Left lung (tissue), 14 donors: ENCODE measurements at places on chromosomes 5 and 9. TPM values are rescaled to one million over a fixed set of nuclear protein-coding genes. Genes with fewer than 3 reads are reported as not detected.

Gene FAM163B
- 0.61 TPM for polyA plus RNA-seq

GRCh38 chr9:15182730-15183129, 124.3 kb downstream of the TTC39B start:
- DNase-seq = no peak

DNA sequence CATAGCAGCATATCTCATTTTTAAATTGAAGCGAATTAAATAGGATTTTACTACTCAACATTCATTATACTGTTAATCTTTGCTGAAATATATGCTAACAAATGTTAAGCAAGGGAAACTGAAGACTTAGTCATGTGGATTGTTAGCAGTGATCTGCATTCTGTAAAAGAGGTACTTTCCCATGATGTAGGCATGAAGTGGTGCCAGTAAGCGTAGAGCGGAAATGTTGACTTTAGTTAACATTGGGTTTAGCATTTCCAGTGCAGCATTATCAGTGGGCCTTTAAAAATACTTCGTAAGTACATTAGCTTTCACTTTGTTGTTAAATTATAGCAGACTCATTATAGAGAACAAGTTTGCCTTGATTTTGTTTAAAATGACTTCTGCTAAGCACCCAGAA, 130.3 kb downstream of the CDC42SE2 start:
- no peak for DNase-seq

Gene TMOD1
- 1.6 TPM for polyA plus RNA-seq

DNA sequence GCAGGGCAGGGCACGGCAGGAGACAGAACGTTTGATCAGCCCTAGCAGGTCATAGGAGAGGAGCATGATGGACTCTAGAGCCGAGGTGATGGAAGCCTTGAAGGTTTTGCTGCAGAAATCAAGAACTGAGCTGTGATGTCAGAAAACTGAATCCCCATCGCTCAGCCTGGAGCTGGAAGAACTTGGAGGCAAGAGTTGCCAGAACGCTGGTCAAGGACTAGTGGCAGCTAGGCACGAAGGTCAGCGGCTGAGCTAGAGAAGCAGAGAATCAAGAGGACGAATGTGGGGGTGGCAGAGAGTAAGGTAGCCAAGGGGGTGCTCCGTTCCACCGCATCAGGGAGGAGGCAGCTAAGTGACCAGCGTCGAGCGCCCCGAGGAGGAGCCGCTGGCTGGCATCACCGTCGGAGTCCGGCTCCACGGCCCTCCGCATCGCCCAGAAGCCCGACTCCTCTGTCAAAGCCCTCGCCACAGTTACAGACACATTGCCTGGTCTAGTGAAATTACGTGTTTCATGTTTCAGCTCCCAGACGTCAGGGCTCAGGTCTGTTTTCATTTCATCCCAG, 1.2 kb upstream of the GALNT10 start:
- DNase-seq = no peak

- no peak for DNase-seq
Measured at GRCh38 chr9:84841931-84842330, 172.4 kb downstream of the NTRK2 start.

Gene PCDHB7
- 5.6 TPM for polyA plus RNA-seq

Gene MZB1
- polyA plus RNA-seq = 0.60 TPM

GRCh38 chr5:131749138-131749537, 47.7 kb downstream of the FNIP1 start:
- no peak for DNase-seq

DNA sequence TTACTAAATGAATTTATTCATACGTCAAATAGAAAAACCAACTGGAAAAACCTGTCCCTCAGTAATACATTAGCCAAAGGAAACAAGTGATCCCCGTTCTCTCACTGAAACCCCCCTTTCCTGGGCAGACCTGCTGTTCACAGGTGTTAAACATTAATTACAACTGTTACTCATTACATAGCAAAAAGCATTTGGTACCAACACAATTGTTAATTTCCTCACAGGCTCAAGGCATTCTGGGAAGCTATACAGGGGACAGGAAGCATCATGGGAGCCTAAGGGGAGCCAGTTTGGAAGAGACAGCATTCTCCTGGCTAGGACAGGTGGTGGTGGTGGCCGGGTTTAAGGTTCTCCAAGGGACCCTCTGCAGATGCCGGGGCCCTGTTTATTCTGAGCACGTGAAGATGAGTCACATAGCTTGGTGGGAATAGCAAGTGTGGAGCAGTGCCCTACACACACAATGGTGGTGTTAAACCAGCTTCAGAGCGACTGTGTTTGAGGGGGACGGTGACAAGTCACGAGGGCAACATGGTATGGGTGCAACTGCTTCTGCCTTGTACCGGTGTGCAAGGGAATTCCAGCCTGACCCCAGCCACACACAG, 62.6 kb upstream of the SLC25A51 start:
- no peak for DNase-seq

Gene TRPM3
- polyA plus RNA-seq = 2.1 TPM

DNA sequence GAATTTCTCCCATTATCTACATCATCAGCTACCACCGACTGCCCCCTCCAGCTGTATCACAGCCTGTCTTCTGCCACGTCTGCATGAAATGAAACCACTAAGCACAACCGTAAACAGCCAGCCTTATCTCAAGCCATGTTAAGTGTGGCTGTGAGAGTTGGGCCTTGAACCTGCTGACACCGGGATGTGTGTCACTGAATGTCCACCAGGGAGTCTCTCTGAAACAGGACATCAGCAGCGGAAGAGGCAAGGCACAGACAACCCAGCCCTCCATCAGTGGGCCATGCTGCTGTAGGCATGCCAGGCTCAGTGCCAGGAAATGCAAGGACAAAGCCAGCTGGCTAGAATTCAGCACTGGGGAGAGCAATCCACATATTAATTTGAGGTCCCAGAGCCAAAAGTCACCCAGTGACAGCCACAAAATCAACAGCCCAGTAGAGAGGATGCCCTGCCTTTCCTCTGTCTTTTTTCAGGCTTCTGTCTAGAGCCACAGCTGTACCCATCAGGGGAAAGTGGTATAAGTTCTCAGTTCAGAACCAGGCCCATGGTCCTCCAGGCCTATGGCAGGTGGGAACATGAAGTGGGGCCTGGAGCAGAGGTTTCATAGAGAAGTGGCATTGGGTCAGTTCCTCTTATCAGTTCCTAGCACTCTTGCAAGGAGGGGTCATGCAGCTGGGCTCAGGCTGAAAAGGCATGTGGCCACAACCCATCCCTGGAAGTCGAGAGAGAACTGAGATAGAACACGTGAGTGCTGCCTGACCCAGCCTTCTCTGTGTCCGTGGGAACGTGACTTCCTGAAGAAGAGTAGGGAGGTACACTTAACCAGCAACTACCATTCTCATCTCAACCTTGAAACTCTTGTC, 199.4 kb downstream of the ESM1 start:
- DNase-seq = peak; percentile 79

Gene GDA
- polyA plus RNA-seq = 0.17 TPM

- no peak for DNase-seq
Measured at GRCh38 chr5:145389047-145389446, 446.1 kb downstream of the PRELID2 start.

DNA sequence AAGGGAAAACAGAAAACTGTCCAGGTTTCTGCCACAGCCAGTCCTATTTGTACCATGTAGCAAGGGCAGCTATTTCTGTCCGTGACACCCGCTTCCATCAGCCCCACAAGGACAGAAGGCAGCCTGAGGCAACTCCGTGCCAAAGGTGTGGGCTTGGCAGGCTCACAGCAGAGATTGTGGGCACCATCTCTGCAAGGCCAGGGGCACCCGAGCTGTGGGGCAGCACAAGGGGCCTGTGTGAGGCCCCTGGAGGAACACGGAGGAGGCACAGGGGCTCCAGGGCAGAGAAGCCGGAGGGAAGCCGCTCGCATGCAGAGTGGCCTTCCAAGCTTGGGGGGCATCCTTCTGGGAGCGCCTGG, 43.5 kb downstream of the COL23A1 start:
- DNase-seq = no peak

DNA sequence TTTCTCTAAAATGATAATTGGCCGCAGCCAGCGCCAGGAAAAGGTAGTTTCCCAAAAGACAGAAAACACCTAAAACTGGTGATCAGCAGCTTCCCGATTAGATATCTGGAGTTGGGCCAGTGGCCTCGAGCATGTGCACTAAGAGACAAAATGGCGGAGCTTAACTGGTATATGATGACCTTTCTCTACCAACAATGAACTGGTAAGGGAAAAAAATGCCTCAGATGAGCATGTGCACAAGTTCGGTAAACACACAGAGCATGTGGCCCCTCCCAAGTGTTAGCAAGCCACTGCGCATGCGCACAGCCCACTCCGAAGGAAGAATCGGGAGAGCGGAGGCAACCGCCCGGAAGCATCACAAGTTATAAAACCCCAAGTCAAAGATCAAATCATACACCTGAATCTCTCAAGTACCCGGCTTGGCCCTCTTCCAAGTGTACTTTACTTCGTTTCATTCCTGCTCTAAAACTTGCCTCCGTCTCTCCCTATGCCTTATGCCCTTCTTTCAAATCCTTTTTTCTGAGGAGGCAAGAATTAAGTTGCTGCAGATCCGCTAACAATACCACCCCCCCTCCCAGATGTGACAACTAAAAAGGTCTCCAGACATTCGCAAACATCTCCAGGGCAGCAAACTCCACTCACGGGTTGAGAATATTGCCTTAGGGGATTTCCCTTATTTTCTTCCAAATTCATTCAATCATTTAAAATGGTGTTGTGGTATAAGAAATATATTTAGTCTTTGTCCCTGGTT, 15.0 kb upstream of the PTBP3 start:
- DNase-seq = peak; percentile 51

Gene IL3
- not detected for polyA plus RNA-seq

DNA sequence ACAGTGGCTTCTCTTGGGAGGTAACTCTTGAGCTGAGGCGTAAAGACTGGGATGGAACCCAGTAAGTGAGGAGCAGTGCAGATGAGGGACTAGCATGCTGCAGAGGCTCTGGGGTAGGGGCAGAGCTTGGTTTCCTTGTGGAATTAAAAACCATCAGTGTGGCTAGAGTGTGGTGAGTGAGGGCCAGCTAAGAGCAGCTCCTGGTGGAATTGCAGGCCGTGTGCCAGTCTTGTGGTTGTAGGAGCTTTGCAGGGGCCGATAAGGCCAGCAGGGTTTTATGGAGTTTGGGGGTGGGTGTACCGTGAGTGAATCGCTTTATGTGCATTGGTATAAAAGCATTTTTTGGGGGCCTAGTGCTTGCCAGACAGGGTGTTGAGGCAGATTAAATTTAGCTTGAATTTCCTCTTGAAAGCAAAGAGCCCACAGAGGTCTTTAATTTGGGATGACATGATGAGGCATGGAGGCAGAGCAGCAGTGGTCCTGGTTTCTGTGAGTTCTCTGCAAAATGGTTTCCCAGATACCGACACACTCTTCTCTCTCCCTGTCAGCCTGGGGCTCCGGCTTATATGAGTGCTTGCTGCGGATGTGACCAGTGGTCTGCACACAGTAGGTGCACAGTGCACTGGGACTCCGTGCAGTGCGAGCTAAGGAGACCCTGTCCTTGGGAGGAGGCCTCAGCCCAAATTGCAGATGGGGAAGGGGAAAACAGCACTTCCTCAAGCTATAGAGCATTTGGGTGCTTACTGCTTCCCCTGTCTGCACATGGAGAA, 176.4 kb upstream of the PITX1 start:
- DNase-seq = no peak

Gene SLU7
- polyA plus RNA-seq = 60.6 TPM

- DNase-seq = no peak
Measured at GRCh38 chr9:125133403-125134329, 9.7 kb downstream of the SCAI start.

GRCh38 chr5:93151121-93151520, 429.9 kb downstream of the NR2F1-AS1 start:
- no peak for DNase-seq

- DNase-seq = no peak
Measured at GRCh38 chr5:90056911-90057705, 352.4 kb downstream of the CETN3 start.

GRCh38 chr9:127980060-127980705, 606 bp downstream of the EEIG1 start:
- peak; percentile 91 for DNase-seq

DNA sequence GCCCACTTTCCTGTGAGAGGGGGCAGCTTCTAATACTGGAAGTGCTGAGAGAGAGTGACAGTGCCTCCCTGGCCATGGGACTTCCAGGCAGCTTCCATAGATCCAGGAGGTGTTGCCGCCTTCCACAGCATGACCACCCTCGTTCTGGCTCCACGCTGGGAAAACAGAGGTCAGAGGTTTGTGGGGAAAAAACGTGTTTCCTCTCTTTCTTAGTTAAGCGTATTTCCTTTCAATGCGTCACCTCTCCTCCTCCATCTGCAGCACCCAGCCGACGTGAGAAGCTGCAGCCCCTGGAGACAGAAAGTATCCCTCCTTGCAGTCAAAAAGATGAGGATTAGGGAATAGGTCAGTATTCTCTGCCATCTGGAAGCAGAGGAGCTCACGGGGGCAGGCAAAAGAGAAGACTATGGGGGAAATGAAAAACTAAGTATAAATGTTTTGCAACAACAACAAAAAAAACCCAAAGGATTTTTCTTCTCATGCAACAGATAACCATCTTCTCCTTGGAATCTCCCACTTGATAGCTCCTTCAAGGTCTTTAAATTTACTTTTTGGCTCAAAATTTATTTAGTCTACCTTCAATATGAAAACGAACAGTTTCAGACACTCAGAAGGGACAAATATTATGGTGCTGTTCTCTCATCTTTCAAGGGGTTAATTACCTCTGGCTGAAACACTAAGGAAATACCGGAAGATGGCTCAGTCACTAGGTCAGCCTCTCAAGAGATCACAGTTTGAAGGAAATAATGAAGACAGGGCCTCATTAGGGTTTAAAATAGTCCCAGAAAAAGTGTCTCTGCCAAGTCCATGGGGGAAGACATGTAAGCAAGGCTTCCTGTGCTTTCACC, 38.0 kb downstream of the MTMR12 start:
- DNase-seq = peak; percentile 17

GRCh38 chr9:28502189-28502588, 928.9 kb upstream of the C9orf72 start:
- DNase-seq = no peak

Gene TTC16
- polyA plus RNA-seq = 0.29 TPM

DNA sequence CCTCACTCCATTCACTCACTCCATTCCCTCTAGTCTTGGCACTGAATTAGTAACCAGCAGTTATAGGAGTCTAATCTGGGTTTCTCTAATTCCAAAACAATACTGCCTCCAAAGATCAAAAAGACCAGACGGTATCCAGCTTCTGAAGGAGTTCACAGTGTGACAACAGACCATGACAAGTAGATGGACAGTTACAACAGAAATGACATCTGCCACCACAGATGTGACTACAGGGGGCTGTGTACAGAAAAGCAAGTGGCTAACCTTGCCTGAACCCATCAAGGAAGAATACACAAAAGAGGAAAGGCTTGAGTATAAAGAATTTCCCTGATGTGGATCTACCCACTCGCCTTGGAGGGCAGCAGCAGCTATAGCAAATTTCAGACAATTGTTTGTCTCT, 112.4 kb downstream of the ACTL7B start:
- no peak for DNase-seq

GRCh38 chr9:96126321-96126881, 175.6 kb downstream of the HSD17B3 start:
- no peak for DNase-seq

- DNase-seq = no peak
Measured at GRCh38 chr5:170720179-170720578, 63.3 kb upstream of the GABRP start.
